ENCODE measurements at places on chromosomes 2 and 18. TPM values are rescaled to one million over a fixed set of nuclear protein-coding genes. Genes with fewer than 3 reads are reported as not detected.

KIAA2012 gene
- polyA plus RNA-seq, result 0.13 TPM

CCDC74B gene
- 10.8 TPM for polyA plus RNA-seq

SERPINB4 gene
- polyA plus RNA-seq, result not detected

FAM161A gene
- 1.4 TPM for polyA plus RNA-seq

RAX gene
- not detected for polyA plus RNA-seq

SPATA3 gene
- polyA plus RNA-seq, result not detected

CCDC102B gene
- polyA plus RNA-seq, result 0.56 TPM

HRH4 gene
- not detected for polyA plus RNA-seq

C2orf72 gene
- polyA plus RNA-seq, result not detected

PNO1 gene
- 23.3 TPM for polyA plus RNA-seq

RESP18 gene
- polyA plus RNA-seq, result not detected

GRCh38 chr2:24220554-24221291 is 45.9 kb downstream of the FAM228A start:
- H3K4me1 ChIP-seq, result no peaks in the 10 kb centered on the region
- H3K36me3 ChIP-seq, result no peaks in the 10 kb centered on the region
- no peak for DNase-seq
- no peak overlapping the region for H3K4me3 ChIP-seq
- H3K27ac ChIP-seq, result no peak overlapping the region

- H3K4me1 ChIP-seq, result 0 out of 2 replicates have a peak, but pooled peaks cover 9% of the 10 kb centered on the region
- H3K4me3 ChIP-seq, result no peak overlapping the region
- no peaks in the 10 kb centered on the region for H3K36me3 ChIP-seq
- no peak overlapping the region for H3K27ac ChIP-seq
These were observed 99.1 kb upstream of the HDAC4 start for GRCh38 chr2:239499726-239500573.

DNA sequence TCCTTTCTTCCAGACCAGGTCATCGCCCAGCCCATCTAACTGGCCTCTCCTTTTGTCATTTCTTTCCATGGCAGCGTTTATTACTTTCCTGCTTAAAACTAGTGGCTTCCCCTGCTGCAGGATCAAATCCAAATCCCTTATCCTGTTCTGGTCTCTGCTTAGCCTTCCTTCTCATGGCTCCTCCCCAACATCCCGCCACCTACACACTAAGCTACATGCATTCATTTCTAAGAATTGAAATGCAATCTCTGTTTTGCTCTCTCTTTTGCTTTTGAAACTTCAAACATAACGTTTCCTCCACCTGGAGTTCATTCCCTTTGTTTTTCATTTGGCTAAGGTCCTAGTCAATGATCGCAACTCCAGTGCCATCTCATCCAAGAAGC is 18.0 kb upstream of the DPP4 start:
- H3K27ac ChIP-seq, result peak overlapping the region; percentile 97
- DNase-seq, result peak; percentile 39
- no peak overlapping the region for H3K4me3 ChIP-seq

DNA sequence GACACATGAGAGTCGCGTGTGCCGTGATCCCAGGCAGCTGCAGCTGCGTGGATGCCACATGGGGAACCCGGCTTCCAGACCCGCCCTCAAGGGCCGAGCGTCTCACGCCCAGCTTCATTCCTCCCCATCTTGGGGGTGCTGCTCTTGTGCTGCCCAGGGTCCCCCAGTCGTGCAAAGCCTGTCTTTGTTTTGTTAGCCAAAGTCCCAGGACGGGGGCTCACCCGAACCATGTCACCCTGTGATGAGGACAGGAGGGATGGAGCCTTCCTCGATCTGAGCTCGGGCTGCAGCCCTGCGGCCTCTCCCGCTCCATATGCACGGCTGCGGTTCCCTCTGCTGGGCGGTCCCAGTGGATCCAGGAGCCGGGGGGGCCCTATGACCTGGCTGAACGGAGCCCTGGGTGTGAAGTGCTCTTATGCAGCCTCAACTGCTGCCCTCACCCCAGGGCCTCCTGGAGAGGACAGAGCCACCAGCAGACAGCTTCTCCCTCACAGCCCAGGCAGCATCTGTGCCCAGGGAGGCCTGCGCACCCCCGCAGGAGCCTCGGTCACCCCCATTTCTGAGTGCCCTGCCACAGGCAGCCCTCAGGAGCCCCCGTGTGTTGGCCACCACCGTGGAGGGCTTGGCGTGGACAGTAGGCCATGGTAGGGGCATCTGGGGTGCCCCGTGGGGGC is 99.0 kb upstream of the CTDP1 start:
- no peak for DNase-seq
- H3K4me3 ChIP-seq, result no peak overlapping the region
- H3K4me1 ChIP-seq, result no peaks in the 10 kb centered on the region
- H3K27me3 ChIP-seq, result 0 out of 2 replicates have a peak, but pooled peaks cover 3% of the 10 kb centered on the region

- no peak for DNase-seq
- H3K27me3 ChIP-seq, result peaks cover 20% of the 10 kb centered on the region
- H3K4me1 ChIP-seq, result no peaks in the 10 kb centered on the region
These were observed 264.5 kb downstream of the BCL2 start for GRCh38 chr18:63054901-63055584.

DNA sequence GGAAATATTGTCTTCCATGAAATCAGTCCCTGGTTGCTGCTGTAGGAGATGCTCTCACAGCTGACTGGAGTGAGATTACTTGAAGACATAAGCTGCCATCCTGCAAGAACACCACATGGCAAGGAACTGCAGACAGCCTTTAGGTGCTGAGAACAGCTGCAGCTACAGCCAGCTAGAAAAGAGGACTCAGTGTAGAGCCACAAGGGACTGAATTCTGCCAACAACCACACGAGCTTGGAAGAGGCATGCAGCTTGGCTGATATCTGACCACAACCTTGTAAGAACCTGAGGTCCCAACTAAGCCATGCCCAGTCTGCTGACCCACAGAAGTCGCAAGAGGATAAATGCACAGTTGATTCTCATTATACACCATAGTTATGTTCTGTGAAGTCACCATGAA is 181.8 kb upstream of the ARL4C start:
- H3K4me1 ChIP-seq, result peaks cover 54% of the 10 kb centered on the region
- no peaks in the 10 kb centered on the region for H3K36me3 ChIP-seq
- H3K27ac ChIP-seq, result peak overlapping the region; percentile 87
- peak; percentile 81 for DNase-seq

- peak overlapping the region; percentile 98 for H3K27ac ChIP-seq
- H3K4me3 ChIP-seq, result no peak overlapping the region
- H3K36me3 ChIP-seq, result no peaks in the 10 kb centered on the region
- no peak for DNase-seq
- no peaks in the 10 kb centered on the region for H3K27me3 ChIP-seq
- H3K4me1 ChIP-seq, result peaks cover 58% of the 10 kb centered on the region
These were observed 152.4 kb downstream of the ZFP36L2 start for GRCh38 chr2:43074052-43074451.

DNA sequence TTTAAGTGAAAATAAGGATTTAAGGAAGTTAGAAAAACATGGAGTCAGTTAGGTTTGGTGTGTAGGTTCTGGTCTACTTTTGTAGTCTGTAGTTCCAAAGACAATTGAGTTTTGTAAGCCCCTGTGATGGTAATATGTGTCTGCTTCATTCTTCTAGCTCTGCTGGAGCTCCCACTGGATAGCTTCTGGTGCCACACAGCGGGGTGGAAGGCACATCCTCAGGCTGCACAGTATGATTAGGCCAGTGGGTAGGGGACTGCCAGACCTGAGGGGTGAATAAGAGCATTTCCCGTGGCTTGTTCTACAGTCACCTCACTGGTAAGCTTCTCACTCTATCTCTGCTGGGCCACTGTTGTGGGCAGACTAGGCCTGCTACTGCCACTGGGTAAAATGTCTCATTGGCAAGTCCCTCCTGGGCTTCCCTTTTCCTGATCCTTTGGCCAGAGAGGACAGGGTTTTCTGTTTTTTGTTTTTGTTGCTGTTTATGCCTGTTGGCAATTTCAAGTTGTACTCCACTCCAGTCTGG is 44.5 kb downstream of the TMEM131 start:
- peaks cover 21% of the 10 kb centered on the region for H3K4me1 ChIP-seq
- DNase-seq, result peak; percentile 25
- no peaks in the 10 kb centered on the region for H3K27me3 ChIP-seq
- H3K36me3 ChIP-seq, result no peaks in the 10 kb centered on the region
- peak overlapping the region; percentile 62 for H3K27ac ChIP-seq
- peak overlapping the region; percentile 42 for H3K4me3 ChIP-seq

DNA sequence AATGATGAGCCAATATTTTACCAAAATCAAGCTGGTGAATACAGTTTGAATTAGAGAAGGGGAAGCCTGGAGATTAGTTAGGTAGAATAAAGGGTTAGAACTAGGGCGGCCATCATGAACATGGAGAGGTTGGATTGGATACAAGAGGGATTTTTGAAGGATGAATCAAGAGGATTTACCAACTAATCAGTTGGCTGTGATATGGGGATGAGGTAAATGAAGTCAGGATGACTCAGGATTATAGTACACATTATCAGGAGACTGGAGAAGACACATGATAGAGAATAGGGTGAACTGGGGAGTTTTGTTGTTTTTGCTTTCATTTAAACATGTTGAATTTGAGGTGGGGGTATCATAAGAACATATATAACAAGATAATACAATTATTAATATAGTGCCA is 73.8 kb upstream of the PROKR1 start:
- H3K4me1 ChIP-seq, result no peaks in the 10 kb centered on the region
- no peaks in the 10 kb centered on the region for H3K27me3 ChIP-seq
- peak; percentile 17 for DNase-seq
- no peak overlapping the region for H3K4me3 ChIP-seq

- H3K4me3 ChIP-seq, result no peak overlapping the region
- no peak overlapping the region for H3K27ac ChIP-seq
- peaks cover 12% of the 10 kb centered on the region for H3K4me1 ChIP-seq
These were observed 33.3 kb downstream of the NPAS2 start for GRCh38 chr2:100852999-100853908.

DNA sequence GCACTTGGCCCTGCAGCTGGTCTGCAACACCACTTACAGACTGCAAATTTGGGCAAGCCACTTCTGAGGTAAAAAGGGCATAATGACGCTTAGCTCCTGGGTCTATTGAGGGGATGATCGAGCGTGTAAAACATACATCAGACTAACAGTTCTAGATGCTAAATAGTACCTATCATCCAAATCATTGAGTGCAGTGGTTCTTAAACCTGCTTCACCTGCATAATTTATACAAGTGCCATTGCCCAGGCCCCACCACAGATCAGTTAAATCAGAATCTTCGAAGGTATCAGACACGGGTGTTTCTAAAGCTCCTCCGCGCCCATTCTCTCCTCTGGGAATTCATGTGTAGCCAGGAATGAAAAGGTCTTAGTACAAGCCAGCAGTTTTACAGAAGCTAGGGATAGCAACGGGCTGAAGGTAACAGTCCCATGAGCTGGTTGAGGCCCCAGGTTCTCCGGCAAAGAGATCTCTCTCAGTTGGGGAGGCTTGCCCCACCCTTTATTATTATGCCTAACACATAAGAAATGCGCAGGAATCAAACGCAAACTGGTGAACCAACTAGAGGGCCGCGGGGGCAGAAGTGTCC is 737 bp upstream of the RNF181 start:
- peak overlapping the region; percentile 79 for H3K4me3 ChIP-seq
- peaks cover 8% of the 10 kb centered on the region for H3K36me3 ChIP-seq
- no peak for DNase-seq
- H3K4me1 ChIP-seq, result peaks cover 39% of the 10 kb centered on the region
- peak overlapping the region; percentile 89 for H3K27ac ChIP-seq

GRCh38 chr2:236840215-236840614 is 245.5 kb upstream of the COPS8 start:
- peaks cover 32% of the 10 kb centered on the region for H3K27me3 ChIP-seq
- no peak overlapping the region for H3K27ac ChIP-seq
- no peaks in the 10 kb centered on the region for H3K36me3 ChIP-seq

- H3K36me3 ChIP-seq, result no peaks in the 10 kb centered on the region
- no peak overlapping the region for H3K27ac ChIP-seq
- H3K27me3 ChIP-seq, result no peaks in the 10 kb centered on the region
- peak; percentile 91 for DNase-seq
- H3K4me1 ChIP-seq, result peaks cover 26% of the 10 kb centered on the region
These were observed 107.6 kb upstream of the MAP3K20 start for GRCh38 chr2:172968061-172968469.

GRCh38 chr2:1611886-1612285 is 132.4 kb downstream of the PXDN start:
- H3K27me3 ChIP-seq, result peaks cover 12% of the 10 kb centered on the region
- H3K4me3 ChIP-seq, result no peak overlapping the region
- H3K27ac ChIP-seq, result no peak overlapping the region
- no peak for DNase-seq

- H3K27me3 ChIP-seq, result no peaks in the 10 kb centered on the region
- H3K27ac ChIP-seq, result no peak overlapping the region
- no peaks in the 10 kb centered on the region for H3K36me3 ChIP-seq
- H3K4me3 ChIP-seq, result peak overlapping the region; percentile 89
- DNase-seq, result peak; percentile 61
- H3K4me1 ChIP-seq, result no peaks in the 10 kb centered on the region
These were observed 710 bp downstream of the SEC11C start for GRCh38 chr18:59140302-59140885.

GRCh38 chr2:60560734-60561644 is 7.5 kb upstream of the BCL11A start:
- no peak overlapping the region for H3K4me3 ChIP-seq
- no peaks in the 10 kb centered on the region for H3K36me3 ChIP-seq
- H3K4me1 ChIP-seq, result no peaks in the 10 kb centered on the region
- DNase-seq, result peak; percentile 65
- peaks cover 67% of the 10 kb centered on the region for H3K27me3 ChIP-seq
- no peak overlapping the region for H3K27ac ChIP-seq

DNA sequence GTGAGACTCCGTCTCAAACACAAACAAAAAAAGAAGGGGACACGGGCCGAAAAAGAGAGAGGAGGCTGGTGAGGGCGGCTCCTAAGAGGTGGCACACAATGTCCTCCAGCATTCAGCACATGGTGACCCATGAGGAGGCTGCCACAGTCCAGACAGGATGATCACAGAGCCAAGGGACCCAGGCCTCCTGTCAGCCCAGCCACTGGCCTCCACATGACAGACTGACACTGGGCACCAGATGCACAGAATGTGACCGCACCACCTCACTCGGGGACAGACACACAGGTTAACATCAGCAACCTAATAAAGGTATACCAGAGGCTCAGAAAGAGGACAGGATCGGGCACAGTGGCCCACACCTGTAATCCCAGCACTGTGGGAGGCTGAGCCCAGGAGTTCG is 21.0 kb downstream of the PASK start:
- H3K36me3 ChIP-seq, result no peaks in the 10 kb centered on the region
- H3K4me3 ChIP-seq, result no peak overlapping the region
- no peaks in the 10 kb centered on the region for H3K4me1 ChIP-seq

- H3K4me3 ChIP-seq, result peak overlapping the region; percentile 100
- no peaks in the 10 kb centered on the region for H3K27me3 ChIP-seq
- DNase-seq, result no peak
- no peaks in the 10 kb centered on the region for H3K36me3 ChIP-seq
- H3K4me1 ChIP-seq, result peaks cover 30% of the 10 kb centered on the region
- peak overlapping the region; percentile 99 for H3K27ac ChIP-seq
These were observed 814 bp downstream of the FKBP7 start for GRCh38 chr2:178477443-178478129.

DNA sequence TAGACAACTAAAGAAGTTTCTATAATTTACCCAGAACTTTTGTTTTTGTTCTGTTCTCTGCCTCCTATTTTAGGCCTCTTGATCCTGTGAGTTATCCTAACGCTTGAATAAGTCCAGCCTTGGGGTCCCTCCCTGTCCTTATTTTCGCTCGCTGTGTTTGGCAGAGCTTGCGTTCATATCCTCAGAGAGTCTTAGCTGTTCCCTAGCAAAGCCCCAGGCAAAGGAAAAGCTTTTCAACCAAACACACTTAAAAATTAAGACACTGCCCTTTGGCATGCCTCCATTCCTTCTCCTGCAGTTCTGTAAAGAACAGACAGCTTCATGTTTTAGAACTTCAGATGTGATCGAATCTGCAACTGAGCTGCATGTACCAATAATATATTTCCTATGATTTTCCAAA is 517.2 kb downstream of the SUCLG1 start:
- H3K27ac ChIP-seq, result no peak overlapping the region
- H3K4me3 ChIP-seq, result no peak overlapping the region
- no peak for DNase-seq
- no peaks in the 10 kb centered on the region for H3K36me3 ChIP-seq
